ENCODE measurements at places on chromosomes 13 and 19.

- DNase-seq = peak; percentile 69
Measured at GRCh38 chr13:94435604-94436226, 43.8 kb downstream of the DCT start.

DNA sequence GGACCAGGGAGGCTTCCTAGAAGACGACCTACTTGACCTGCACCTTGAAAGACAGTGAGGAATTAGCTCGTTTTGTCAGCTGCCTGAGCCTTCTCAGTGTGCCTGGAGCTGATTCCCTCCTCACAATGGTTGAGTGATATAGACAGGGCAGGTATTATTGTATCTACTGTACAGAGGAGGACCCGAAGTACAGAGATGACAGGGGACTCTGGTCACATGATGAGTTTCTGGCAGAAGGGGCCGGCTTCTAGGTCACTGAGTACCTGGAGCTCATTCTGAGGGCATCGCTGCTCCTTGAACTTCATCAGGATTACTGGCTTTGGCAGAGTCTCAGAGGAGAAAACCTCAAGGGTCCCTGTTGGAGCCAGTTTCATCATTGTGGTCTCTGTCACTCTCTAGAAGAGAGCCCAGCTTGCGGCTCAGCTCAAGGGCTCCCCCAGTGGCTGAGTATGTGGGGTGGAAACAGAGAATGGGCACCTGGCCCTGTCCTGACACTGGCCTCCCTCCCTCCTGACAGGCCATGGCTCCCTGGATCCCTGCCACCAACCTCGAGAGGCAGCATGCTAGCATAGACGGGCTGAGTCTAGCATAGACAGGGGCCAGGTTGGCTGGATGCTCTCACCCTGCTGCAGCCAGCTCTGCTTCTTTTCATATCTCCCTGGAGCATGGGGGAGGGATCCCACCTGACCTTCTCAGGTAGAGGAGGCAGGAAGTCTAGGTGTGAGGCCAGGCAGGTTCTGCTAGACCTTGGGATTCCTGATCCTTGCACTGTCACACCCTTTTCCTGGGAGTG lies 38.7 kb downstream of the NFIX start:
- peak; percentile 68 for DNase-seq

- DNase-seq = no peak
Measured at GRCh38 chr13:99267927-99268326, 9.7 kb upstream of the GPR18 start.

DNA sequence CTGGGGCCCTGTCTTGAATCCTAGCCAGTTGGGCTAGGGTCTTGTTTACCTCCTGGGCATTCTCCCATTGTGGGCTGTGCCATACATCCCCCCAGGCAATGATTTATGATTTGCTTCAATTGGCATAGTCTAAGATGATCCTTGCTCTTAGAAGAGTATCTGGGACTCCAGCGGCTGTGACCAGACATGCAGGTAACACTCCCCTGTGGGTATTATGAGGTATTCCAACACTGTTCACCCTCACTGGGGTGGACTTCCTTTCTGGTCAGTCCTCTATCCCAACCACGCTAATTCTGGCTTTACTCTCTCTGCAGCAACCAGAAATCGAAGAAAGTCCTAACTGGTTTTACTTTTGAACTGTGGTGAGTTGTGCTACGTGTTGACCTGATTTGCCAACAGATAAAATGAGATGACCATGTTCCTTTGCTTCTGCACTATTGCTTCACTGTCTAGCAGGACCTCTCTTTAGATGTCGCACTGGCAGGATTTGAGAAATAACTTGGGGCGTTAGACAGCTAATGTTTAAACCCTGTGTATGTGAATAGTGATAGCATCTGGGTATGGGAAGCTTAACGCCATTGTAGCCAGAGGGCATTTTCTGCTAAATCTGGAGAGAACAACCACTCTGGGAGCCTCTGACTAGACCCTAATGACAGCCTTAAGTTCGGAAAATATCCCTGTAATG lies 6.7 kb upstream of the LRCH1 start:
- no peak for DNase-seq

GRCh38 chr13:76163761-76164160 lies 527.6 kb downstream of the LMO7 start:
- no peak for DNase-seq

- no peak for DNase-seq
Measured at GRCh38 chr13:43329702-43330101, 306.3 kb downstream of the DNAJC15 start.

GRCh38 chr13:83563499-83563898 lies 318.8 kb downstream of the SLITRK1 start:
- DNase-seq = no peak

All from ELR (cell line).